Karpas-422 (cell line): ENCODE measurements at places on chromosomes 3 and 15. TPM values are rescaled to one million over a fixed set of nuclear protein-coding genes. Genes with fewer than 3 reads are reported as not detected.

The CBLB gene
- total RNA-seq: 94.9 and 98.8 TPM in 2 replicates

The PLA2G4F gene
- total RNA-seq: not detected in 2 replicates

The PCSK6 gene
- total RNA-seq: 0.19 TPM in 1 of 2 replicates, not detected in the other

The TUSC2 gene
- total RNA-seq: 38.1 and 49.6 TPM in 2 replicates

The C3orf18 gene
- total RNA-seq: 0.15 and 3.3 TPM in 2 replicates

The LYZL4 gene
- total RNA-seq: not detected in 2 replicates

The LINGO1 gene
- not detected in 2 replicates for total RNA-seq

The FOXB1 gene
- not detected in 2 replicates for total RNA-seq

The ISLR2 gene
- total RNA-seq: not detected in 2 replicates

The CPN2 gene
- not detected in 2 replicates for total RNA-seq

The TMIE gene
- not detected in 2 replicates for total RNA-seq

The THBS1 gene
- total RNA-seq: not detected in 2 replicates

The RPL32 gene
- total RNA-seq: 5,091 and 6,020 TPM in 2 replicates

The ERICH6 gene
- 0.22 TPM in 1 of 2 replicates, not detected in the other for total RNA-seq

The PLA2G4E gene
- not detected in 2 replicates for total RNA-seq

The KIF7 gene
- total RNA-seq: not detected in 2 replicates

The PRTG gene
- total RNA-seq: not detected in 2 replicates

The CHL1 gene
- total RNA-seq: 9.9 and 23.3 TPM in 2 replicates

The CYP11A1 gene
- total RNA-seq: not detected in 2 replicates

The SOX14 gene
- not detected in 2 replicates for total RNA-seq

The ZNF35 gene
- 7.0 and 7.2 TPM in 2 replicates for total RNA-seq

The PRR20G gene
- not detected in 2 replicates for total RNA-seq
